ENCODE measurements at places on chromosomes 5 and 9.

DNA sequence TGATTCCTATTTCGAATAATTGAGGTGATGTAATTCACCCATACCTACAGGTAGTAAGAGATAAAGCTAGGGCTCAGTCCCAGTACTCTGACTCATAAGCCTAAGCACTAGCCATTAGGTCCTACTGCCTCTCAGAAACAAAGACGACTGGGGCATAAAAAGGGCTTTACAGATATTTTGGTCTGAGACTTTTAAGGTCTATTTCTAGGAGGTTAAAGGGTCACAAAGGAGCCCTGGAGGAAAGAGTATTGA lies 69.8 kb downstream of the SGCD start:
- DNase-seq: no peak

DNA sequence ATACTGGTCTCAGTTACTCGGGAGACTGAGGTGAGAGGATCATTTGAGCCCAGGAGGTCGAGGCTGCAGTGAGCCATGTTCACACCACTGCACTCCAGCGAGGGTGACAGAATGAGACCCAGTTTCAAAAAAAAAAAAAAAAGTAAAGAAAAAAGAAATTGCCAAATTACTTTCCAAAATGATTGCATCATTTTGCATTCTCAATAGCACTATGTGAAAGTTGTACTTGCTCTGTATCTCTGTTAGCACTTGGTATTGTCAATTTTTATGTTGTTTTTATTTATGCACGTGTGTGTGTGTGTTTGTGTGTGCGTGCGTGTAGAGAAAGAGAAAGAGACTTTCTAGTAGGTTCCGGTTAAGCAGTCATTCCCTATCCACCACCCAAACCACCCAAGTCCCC lies 328.4 kb downstream of the RAB3C start:
- no peak for DNase-seq

- no peak for DNase-seq
Measured at GRCh38 chr9:32339424-32339823, 45.0 kb upstream of the ACO1 start.

- no peak for DNase-seq
Measured at GRCh38 chr5:131357739-131358561, 94.1 kb downstream of the CDC42SE2 start.

GRCh38 chr5:172870291-172870714 lies 36.3 kb downstream of the ERGIC1 start:
- DNase-seq: no peak

- DNase-seq: no peak
Measured at GRCh38 chr5:114056185-114056538, 305.7 kb upstream of the KCNN2 start.

- DNase-seq: no peak
Measured at GRCh38 chr9:100933656-100934055, 94.9 kb upstream of the PLPPR1 start.

GRCh38 chr5:37836235-37836591 lies 3.6 kb downstream of the GDNF start:
- no peak for DNase-seq

GRCh38 chr9:20884985-20885593 lies 146.4 kb downstream of the HACD4 start:
- DNase-seq: peak; percentile 41

DNA sequence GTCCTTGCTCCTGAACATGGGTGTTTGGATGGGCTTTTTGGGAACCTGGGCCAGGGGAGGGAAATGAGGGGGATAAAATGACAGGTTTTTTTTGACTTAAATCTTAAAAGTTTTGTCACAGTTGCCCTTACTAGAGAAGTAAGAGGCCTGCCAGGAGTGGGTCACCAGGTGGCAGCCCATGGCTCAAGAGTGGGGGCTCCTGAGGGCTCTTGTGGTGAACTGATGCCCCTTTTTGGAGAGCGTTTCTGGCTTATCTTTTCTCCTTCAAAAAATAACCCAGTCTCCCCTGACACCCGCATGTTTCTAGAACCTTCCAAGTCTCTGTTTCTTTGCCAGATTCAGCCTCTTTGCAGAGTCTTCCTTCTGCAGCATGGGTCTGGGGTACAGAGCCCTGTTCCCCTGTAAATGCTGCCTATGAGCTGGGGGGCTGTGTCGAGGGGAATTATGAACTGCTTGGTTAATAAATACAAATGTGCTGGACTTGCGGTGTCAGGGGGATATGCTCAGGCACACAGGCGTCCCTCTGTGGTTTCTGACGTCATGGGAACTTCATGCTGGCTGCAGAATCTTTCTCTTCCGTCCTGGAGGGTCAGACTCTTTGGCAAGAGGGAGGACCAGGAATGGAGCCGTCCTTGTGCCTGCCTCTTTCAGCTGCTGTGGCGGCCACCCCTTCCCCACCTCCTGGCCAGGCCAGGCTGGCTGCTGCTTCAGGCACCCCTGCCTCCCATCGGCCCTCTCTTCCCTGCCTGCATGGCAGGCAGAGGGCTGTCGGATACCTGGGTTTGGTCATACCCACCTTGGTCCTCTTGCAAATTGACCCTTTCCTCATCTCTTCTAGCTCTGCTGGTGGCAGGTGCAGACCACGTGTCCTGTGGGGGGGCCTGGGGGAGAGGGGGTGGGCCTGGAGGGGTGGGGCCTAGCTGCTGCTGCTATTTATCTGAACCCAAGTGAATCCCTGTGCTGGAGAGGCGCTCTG lies 30.1 kb downstream of the PTPA start:
- no peak for DNase-seq

DNA sequence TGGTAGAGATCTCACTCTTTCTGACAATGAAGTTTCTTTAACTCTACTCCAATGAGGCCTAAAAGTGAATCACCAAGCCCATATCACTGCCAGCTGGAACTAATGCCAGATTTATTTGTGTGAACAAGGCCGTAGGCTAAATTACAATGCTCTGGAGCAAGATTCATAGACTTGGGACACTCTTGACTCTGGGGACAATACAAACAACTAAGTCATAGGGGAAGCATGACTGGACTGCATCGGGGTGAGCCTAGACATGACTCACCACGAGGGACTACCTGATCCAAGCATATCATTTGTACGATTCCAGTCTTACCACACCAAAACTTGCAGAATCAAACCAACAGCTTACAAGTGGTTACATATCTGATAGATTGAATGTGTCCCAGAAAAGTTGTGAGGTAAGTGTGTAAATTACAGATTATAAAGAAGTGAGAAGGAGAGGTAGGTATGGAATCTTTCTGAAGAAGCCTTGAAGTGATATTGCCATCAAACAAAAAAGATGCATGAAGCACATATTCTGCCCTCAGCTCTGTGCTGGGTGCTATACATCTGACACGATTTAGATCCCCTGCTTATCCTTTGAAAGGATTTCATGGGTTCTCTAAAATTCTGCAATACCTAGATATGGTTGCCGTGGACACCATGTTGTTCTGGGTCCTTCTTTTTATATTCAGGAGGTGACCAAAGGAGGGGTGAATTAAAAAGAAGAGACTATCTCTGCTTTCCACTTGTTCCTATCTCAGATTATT lies 199.3 kb upstream of the PDE4D start:
- DNase-seq: no peak

DNA sequence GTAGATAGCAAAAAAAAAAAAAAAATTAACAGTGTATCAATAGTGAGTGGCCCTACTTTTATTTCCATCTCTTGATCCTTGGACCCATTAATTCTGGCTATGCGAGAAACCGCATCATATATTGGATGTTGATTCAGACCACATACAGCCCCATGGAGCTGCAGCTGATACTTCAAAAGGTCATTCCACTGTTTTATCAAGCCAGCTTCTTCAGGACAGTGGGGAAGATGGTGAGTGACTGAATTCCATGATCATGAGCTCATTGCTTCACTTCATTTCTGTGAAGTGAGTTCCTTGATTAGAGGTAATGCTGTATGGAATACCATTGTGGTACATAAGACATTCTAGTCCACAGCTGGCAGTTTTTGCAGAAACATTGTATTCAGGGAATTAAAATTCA lies 222.9 kb upstream of the MEF2C start:
- DNase-seq: no peak

DNA sequence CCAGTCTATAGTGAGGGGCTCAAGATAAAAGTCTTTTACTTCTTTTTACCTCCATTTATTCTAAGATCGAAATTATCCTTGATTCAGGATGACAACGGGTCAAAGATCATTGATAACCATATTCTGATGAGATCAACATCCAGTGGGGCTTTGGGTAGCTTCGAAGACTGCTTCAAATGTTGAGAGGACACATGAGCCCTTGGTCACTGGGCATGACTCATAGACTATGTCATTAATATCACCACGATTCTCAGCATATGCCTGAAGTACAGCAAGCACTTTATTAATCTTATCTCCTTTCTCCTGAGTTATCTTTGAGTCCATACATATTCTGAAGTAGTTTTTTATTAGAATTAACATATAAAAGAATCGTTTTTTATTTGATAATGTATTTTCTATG lies 117.1 kb upstream of the DAB2 start:
- DNase-seq: no peak

DNA sequence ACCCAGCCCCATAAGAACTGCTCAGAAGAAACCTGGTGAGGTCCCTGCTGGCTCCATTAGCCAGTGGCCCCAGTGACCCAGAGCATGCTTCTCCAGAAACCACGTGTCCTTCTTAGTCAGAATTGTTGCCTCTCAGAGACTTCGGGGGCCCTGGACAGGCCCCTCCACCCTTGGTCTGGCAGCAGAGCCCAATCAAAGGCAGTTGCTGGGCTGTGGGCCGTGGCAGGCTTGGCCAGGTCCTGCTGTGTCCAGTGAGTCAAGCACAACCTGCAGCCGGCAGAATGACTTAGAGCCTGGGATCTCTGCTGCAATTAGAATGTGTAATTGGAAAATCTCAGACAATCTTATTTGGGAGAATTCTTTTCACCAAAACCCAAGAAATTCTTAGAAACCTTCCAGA lies 502.0 kb upstream of the KLF4 start:
- DNase-seq: no peak

DNA sequence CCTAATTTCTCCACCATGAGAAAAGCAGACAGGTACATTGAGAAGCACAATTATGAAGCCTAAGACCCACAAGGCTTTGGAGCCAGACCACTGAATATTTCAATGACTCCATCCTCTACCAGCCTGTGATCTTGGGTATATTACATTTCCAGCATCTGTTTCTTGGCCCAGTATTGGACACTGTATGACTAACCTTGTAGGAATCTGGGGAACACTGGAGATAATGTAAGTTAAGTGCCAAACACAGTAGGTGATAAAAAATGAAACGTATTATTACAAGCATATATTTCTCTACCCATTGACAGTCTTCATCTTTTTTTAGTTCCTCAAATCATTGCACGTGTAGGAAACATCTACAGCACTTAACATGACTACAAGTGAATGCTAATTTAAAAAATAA lies 28.6 kb upstream of the FEM1C start:
- DNase-seq: no peak

Measured in hematopoietic multipotent progenitor cell treated with erythropoietin and hydrocortisone succinate and interleukin-3 and kit ligand, for 15 days (in vitro differentiated cells).